ENCODE measurements at places on chromosomes 16 and 17. TPM values are rescaled to one million over a fixed set of nuclear protein-coding genes. Genes with fewer than 3 reads are reported as not detected.

Gene TMEM92
- total RNA-seq: 0.05 TPM

Gene IGSF6
- total RNA-seq: 27.3 TPM

Gene CMTM1
- 0.33 TPM for total RNA-seq

Gene PIRT
- not detected for total RNA-seq

GRCh38 chr17:40177275-40177874, at the start of gene RAPGEFL1:
Gene RAPGEFL1, plus strand, starts transcription at chr17:40177470. Its CDS starts 392 bp downstream, at chr17:40177862.
- peak within 1 kb of the TSS; percentile 46 for H3K27ac ChIP-seq
- H3K4me1 ChIP-seq: peaks cover 18% of the 10 kb centered on the region
- H3K27me3 ChIP-seq: no peaks in the 10 kb centered on the region
- peak within 1 kb of the TSS; percentile 52 for H3K4me3 ChIP-seq
- DNase-seq: peak; percentile 84

GRCh38 chr16:12659871-12660270, 143.8 kb downstream of the CPPED1 start:
- H3K4me1 ChIP-seq: peaks cover 6% of the 10 kb centered on the region
- no peak for DNase-seq
- H3K4me3 ChIP-seq: no peak overlapping the region
- H3K36me3 ChIP-seq: peaks cover 2% of the 10 kb centered on the region
